Stimulated activated CD4-positive, alpha-beta T cell treated with anti-CD3 and anti-CD28 coated beads, Interleukin-1b, Interleukin-23, amount 100 ng/mL, for 1 hour (primary cell): ENCODE measurements at places on chromosomes 4 and X.

DNA sequence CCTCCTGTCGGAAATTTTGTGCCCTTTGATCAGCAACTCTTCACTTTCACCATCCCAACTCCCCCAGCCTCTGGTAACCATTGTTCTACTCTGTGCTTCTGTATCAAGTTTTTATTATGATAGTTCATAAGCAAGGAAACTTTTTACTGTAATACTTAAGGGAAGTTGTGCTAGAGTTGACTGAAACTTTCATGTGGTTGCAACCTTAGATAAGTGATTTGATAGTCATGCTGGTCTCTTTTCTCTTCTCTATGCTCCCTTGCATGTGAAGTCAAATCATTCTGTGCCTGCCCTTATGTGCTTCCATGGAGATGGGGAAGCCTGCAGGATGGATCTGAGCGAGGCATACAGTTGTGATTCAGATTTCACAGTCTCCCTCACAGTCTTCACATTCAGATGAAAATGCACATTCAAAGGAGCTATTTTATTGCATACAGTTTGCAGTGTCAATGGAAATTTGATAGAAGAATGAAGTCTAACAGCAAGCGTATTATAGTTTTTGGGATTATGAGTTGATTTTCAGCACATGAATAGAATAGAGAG, 1428.3 kb upstream of the TENM3 start:
- DNase-seq, result no peak

DNA sequence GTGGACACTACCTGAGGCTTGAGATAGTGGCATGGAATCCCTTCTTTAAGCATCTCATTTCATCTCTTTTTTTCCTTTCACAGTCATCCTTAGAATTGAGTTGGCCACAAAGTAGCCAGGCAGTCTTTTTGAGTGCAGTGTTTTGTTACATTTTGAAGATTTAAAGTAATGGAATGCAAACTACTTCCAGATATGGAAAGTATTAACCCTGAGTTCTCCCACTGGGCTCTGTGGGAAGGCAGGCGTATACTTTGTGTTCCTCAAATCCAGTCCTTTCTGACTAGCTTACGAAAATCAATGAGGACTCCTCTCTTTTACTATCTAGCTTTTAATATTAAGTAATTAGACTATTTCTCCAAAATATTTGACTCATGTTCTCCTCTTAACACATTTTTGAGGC, 29.9 kb downstream of the PCDH10 start:
- no peak for DNase-seq

DNA sequence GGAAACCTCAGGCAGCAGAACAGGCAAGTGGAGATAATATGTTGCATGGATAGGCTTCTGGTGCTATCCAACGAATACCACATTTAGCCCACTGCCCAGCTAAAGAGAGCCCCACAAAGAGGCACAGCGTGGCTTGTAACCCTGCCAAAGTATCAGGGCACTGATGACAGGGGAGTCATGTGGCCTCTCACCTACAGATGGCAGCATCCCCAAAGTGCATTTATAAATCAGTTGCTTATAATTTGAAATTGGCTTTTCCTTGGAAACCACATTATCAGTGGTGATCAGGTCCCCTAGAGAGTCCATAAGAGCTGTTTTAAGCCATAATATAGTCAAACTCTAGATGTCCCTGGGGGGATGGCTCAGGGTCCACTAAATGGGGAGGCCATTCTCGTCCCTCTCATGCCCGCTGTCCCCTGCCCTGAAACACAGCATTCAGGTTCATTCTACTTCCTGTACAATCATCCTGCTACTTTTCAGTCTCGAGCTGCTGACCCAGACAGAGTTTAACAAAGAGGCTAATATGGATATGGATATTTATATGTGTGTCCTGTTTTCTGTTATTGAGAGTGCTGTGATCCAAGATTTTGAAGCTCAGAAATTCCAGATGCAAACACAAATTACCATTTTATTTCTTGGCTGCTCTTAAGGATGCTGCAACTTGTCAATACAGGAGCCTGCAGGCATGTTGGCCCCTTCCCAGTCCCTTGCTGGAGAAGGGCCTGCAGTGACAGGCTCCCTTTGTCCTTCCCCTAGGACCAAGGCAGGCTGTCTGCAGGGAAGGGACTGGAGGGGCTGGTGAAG, 28.5 kb downstream of the SRPX start:
- no peak for DNase-seq

DNA sequence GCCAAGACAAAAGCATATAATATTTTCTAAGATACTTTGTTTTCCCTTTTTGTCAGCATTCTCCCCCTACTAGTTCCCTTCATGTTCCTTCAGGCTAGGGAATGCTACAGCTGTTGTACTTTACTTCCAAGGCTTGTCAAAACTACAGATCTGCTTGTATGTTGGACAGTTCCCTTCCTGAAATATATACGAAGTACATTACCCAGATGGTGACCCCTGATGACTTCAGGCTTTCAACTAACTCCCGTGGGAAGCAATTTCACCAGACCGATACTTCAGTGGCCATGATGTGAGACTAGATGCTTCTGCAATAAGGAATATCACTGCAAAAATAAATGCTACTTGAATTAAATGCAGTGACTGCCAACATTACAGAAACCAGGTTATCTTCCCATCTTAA, 332.8 kb downstream of the SH2D1A start:
- DNase-seq, result no peak

GRCh38 chr4:57182132-57182874, 72.1 kb upstream of the IGFBP7 start:
- no peak for DNase-seq

DNA sequence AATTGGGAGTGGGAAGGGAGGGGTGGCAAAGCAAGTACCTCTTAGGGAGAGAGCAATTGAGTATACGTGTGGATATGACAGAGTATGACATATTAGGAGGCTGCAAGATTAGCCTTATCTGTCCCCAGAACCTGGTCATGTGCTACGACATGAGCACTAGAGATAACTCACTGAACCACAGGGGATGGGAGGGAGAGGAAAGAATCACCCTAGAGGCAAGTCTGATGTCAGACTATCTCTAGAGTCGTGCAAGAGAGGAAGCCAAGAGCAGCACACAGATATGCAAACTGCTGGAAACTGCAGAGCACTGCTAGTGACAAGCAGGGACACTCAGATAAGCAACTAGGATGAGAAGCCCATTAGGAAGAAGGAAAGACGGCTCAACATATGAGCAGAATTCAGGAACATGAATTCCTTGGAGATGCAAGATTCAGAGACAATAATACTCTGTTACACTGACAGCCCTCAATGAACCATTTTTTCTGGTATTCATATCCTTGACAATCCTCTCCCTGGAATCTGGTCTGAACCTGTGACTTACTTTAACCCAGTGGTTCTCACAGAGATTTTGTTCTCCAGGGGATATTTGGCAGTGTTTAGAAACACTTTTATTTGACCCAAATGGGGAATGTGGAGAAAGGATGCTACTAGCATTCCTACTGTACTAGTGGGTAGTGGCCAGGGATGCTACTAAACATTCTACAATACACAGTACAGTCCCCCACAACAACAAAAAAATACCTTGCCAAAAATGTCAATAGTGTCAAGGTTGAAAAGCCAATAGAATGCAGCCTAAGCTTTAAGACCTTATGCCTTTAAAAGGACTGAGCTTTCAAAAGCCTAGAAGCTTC, 84.0 kb upstream of the BMP2K start:
- DNase-seq, result no peak

DNA sequence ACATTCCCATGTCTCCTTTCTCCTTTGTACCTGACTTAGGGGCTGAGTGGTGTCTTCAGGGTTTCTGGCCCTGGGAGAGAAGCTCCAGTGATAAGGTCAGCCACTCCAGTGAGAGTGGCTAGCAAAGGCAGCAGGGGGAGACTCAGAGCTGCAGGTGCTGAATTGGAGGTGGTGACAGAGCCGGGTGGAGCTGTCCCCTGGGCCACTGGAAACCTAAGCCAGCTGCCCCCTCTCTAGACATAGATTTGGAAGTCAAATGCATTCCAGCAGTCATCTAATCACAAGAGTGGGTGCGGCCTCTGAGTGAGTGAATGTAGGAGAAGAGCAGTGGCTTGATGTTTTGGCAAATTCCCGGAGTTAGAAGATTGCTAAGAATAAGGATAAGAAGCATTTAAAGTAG, 28.5 kb downstream of the TRIM2 start:
- no peak for DNase-seq

DNA sequence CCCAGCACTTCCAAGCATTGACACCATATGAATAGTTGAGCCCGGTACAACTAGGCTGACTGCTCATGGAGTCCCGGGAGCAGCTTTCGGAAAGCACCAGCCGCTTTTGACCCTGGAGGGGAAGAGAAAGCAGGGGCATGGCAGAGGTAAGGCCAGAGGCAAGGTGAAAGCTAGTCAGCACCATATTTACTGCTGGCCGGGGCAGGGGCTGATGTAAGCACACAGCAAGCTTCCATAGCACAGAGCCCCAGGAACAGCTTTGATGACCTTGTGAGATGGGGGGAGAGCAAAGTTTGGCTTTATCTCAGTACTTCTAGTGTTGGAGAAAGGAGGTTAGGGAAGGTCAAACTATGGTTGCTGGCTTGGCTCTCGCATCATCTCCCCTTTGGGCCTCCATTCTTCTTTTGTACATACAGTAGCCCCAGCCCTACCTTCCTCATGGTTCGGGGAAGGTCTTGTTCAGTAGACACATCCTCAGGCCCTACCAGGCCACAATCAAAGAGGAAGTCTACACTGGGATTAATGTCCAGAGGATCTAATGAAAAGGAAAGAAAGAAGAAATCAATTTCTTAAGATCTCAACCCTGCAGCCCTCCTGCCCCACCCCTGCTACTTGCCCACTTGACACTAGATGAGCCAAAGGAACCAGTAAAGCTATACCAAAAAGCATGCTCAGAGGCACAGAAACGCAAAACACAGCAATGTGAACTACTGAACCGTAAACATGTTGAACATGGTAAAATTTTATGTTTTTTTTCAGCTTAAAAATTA, 9.4 kb downstream of the ZMYM3 start:
- DNase-seq, result no peak

DNA sequence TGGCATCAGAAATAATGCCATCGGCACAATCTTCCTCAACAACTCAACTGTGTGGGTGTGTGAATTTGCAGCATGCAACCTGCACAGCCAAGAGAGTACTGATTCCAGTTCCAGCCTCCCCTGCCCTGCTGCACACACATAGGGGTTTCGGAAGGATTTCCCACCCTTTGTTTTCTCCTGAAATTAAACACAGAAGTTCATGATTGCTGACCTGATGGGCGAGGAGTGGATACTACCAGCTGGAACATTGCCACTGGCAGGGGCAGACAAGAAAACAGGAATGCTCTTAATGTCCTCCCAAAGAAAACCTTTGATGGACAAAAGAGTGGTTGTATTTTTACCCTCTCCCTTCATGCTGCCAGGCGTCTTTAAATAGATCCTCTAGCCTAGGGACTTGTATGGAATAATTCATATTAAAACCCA, 4.8 kb downstream of the NDP start:
- no peak for DNase-seq

DNA sequence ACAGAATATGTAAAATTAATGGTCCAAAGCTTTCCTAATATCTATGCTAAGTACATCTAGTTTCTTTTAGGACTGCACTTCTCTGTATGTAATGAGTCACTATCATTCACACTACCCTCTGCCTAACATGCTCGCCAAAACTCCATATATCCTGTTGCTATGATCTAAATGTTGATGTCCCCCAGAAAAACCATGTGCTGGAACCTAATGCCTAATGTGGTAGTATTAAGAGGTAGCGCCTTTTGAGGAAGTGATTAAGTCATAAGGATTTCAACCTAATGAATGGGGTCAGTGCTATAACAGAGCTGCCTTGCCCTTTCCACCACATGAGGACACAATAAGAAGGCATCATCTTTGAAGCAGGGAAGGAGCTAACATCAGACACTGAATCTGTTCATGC, 34.9 kb upstream of the NFKB1 start:
- no peak for DNase-seq

- DNase-seq, result no peak
Measured at GRCh38 chr4:159158985-159159384, 56.1 kb downstream of the RAPGEF2 start.

- DNase-seq, result no peak
Measured at GRCh38 chrX:112012360-112012759, 70.2 kb downstream of the TRPC5 start.
